HCT116 (cell line): ENCODE measurements at places on chromosomes 5 and 9.

GRCh38 chr5:122311961-122312590 is at the start of gene SNCAIP:
SNCAIP (plus strand) TSS chr5:122312237; CDS start chr5:122391135, 78,898 bp downstream.
- H3K36me3 ChIP-seq, result no peaks in the 10 kb centered on the region
- H3K4me1 ChIP-seq, result no peaks in the 10 kb centered on the region
- peak within 1 kb of the TSS; percentile 36 for H3K4me3 ChIP-seq
- no peak for DNase-seq
- H3K27ac ChIP-seq, result no peak within 1 kb of the TSS; the same call in 1 of the 2 replicates
- H3K27me3 ChIP-seq, result peaks cover 12% of the 10 kb centered on the region; the same call in 1 of the 2 replicates

DNA sequence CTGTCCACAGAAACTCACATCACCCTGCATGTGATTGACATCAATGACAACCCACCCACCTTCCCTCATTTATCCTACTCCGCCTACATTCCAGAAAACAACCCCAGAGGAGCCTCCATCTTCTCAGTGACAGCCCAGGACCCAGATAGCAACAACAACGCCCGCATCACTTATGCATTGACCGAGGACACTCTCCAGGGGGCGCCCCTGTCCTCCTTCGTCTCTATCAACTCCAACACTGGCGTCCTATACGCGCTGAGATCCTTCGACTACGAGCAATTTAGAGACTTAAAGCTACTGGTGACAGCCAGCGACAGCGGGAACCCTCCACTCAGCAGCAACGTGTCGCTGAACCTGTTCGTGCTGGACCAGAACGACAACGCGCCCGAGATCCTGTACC is 1.7 kb downstream of the PCDHGA3 start:
- no peak for DNase-seq
- H3K27me3 ChIP-seq, result no peaks in the 10 kb centered on the region
- H3K4me1 ChIP-seq, result no peaks in the 10 kb centered on the region
- H3K36me3 ChIP-seq, result no peaks in the 10 kb centered on the region
- H3K4me3 ChIP-seq, result no peak overlapping the region

DNA sequence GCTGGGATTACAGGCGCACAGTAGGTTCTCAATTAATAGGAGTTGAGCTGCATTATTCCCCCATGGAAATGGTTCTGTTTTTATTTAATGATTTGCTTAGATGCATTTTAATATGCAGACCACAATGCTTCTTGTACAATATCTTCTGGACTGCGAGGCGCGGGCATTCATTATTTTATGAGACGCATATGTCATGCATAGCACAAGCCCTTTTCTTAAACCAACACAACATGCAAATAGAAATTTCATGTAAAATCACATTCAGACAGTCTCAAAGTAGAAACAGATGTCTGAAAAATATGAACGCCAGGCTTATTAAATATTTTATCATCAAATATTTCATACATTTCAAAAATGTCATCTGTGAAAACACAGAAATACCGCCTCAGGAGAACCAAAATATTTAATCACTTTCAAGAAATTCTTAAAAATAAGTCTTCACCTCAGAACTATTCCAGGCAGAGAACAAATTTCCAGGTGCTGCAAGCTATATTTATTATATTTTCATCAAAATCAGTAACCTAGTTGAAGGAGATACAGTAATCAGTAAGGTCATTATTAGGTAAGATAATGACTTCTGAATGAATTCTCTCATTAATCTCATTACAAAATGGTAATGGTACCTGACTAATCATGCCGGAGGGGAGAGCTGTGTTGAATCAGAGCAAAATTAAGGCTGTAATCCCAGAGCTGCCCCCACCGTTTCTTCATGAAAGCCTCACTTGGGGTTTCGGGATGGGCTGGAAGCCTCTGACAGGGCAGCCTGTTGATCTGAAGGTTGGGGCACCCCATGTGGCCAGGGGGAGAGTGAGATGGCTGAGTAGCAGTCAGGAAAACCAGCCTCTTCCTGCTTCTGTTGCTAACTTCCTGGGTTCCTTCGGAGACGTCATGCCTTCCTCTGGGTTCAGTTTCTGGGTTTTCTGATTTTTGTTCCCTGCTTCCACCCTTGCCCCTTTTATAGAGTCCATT is 133.9 kb upstream of the ZNF618 start:
- peaks cover 33% of the 10 kb centered on the region for H3K27me3 ChIP-seq
- H3K36me3 ChIP-seq, result no peaks in the 10 kb centered on the region

- no peak overlapping the region for H3K27ac ChIP-seq
- H3K4me3 ChIP-seq, result no peak overlapping the region
- H3K36me3 ChIP-seq, result no peaks in the 10 kb centered on the region
- H3K4me1 ChIP-seq, result no peaks in the 10 kb centered on the region
- peaks cover 27% of the 10 kb centered on the region for H3K27me3 ChIP-seq
Measured at GRCh38 chr5:67065237-67065636, 131.4 kb downstream of the CD180 start.

DNA sequence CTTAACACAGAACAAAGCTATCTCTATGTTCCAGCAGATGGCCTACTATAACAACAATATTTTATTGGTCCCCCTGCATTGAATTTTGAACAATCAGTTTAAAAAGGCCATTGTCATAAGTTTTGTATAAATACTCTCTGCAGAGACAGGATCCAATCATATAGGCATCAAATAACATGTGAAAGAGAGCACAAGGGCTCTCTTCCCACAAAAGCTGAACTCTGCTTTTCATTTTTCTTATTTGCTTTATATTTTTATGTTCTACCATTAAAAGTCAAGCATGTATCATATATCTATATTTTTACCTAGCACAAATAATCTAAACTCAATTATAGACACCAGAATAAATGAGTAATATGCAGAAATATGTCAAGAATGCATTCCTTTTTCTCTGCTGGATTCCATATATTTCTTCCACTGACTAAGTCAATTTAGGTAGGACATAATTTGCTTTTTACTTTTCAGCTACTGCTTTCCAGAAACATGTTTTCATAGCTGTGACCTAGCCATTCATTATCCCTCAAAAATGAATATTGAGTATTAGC is 143.6 kb downstream of the CDH9 start:
- H3K4me1 ChIP-seq, result no peaks in the 10 kb centered on the region
- no peaks in the 10 kb centered on the region for H3K27me3 ChIP-seq
- H3K36me3 ChIP-seq, result no peaks in the 10 kb centered on the region
- DNase-seq, result no peak
- no peak overlapping the region for H3K4me3 ChIP-seq

GRCh38 chr5:154513669-154514084 is 35.6 kb upstream of the HAND1 start:
- H3K27me3 ChIP-seq, result no peaks in the 10 kb centered on the region
- no peak for DNase-seq
- H3K4me3 ChIP-seq, result no peak overlapping the region
- H3K36me3 ChIP-seq, result no peaks in the 10 kb centered on the region
- no peaks in the 10 kb centered on the region for H3K4me1 ChIP-seq
- no peak overlapping the region for H3K27ac ChIP-seq

DNA sequence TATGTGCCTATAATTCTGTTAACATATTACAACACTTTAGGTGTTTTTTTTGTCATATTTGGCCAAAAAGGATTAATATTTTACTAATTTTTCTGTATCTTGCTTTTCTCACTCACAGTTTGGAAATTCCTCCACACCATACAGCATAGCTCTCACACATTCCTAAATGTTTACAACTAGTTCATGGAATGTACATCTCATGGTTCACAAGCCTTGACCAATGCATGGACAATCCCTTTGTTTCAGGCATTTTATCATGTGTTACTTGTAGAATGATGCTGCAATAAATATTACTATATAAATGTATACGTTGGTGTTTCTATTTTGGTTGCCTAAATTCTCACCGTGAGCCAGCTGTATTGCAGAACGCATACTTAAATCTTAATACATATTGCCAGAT is 80.5 kb upstream of the SPATA31C2 start:
- H3K4me3 ChIP-seq, result no peak overlapping the region
- no peak for DNase-seq
- H3K36me3 ChIP-seq, result no peaks in the 10 kb centered on the region
- H3K4me1 ChIP-seq, result no peaks in the 10 kb centered on the region
- no peak overlapping the region for H3K27ac ChIP-seq
- no peaks in the 10 kb centered on the region for H3K27me3 ChIP-seq

- no peak for DNase-seq
- peak overlapping the region; percentile 90 for H3K4me3 ChIP-seq
- H3K4me1 ChIP-seq, result peaks cover 8% of the 10 kb centered on the region; the same call in 1 of the 2 replicates
Measured at GRCh38 chr5:103561685-103562452, 720 bp downstream of the NUDT12 start.

- no peak overlapping the region for H3K27ac ChIP-seq
- peaks cover 68% of the 10 kb centered on the region for H3K4me1 ChIP-seq
- no peaks in the 10 kb centered on the region for H3K27me3 ChIP-seq
- no peaks in the 10 kb centered on the region for H3K36me3 ChIP-seq
- no peak overlapping the region for H3K4me3 ChIP-seq
Measured at GRCh38 chr9:127961613-127962155, 19.1 kb downstream of the EEIG1 start.

GRCh38 chr5:110917161-110917875 is 154.2 kb upstream of the TSLP start:
- no peak overlapping the region for H3K27ac ChIP-seq
- H3K27me3 ChIP-seq, result no peaks in the 10 kb centered on the region
- no peaks in the 10 kb centered on the region for H3K4me1 ChIP-seq
- no peak for DNase-seq
- no peaks in the 10 kb centered on the region for H3K36me3 ChIP-seq
- no peak overlapping the region for H3K4me3 ChIP-seq

GRCh38 chr9:94857791-94858190 is 131.3 kb downstream of the AOPEP start:
- H3K27ac ChIP-seq, result no peak overlapping the region
- no peaks in the 10 kb centered on the region for H3K36me3 ChIP-seq
- no peak for DNase-seq
- H3K27me3 ChIP-seq, result no peaks in the 10 kb centered on the region

- DNase-seq, result no peak
- H3K27me3 ChIP-seq, result no peaks in the 10 kb centered on the region
- H3K4me1 ChIP-seq, result peaks cover 12% of the 10 kb centered on the region
- H3K4me3 ChIP-seq, result no peak overlapping the region
- no peaks in the 10 kb centered on the region for H3K36me3 ChIP-seq
- no peak overlapping the region for H3K27ac ChIP-seq
Measured at GRCh38 chr5:73615085-73615484, 10.9 kb upstream of the ARHGEF28 start.

DNA sequence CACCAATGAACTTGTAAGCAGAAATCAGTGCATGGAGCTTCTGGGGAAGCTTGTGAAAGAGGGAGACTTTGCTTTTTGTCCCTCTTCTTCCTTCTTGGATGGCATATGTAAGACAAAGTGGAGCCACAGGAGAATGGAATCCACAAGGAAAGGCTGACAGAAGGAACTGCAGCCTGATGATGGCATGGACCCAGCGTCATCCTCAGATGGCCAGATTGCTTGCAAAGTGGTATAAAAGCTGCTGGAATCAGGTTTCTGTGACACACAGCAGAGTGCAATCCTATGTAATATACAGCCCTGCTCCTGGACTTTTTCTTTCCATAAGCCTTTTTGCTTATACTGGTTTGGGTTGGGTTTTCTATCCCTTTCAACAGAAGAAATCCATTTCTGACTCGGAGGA is 31.4 kb upstream of the SPARC start:
- H3K27me3 ChIP-seq, result no peaks in the 10 kb centered on the region
- H3K4me1 ChIP-seq, result no peaks in the 10 kb centered on the region
- H3K4me3 ChIP-seq, result no peak overlapping the region
- no peak for DNase-seq

DNA sequence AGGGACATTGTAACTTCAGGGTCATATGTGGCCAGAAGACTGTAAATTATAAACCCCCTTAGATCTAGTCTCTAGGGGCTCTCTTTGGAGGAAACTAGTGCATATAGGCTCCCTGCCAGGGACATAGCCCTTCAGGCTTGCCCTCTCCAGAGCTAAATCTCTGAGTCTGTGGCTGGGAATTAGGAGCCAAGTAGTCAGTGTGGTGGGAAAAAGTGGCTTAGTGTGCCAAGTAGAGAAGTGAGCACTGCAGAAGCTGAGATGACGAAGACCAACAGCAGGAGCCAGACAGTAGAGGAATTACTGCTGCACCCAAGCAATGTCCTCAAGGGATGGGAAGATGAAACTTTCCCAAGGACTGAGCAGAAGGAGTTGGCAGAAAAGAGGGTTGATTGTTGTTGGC is 71.2 kb downstream of the CWC27 start:
- no peaks in the 10 kb centered on the region for H3K4me1 ChIP-seq
- DNase-seq, result no peak
- H3K36me3 ChIP-seq, result no peaks in the 10 kb centered on the region
- no peak overlapping the region for H3K27ac ChIP-seq
- no peak overlapping the region for H3K4me3 ChIP-seq
- H3K27me3 ChIP-seq, result no peaks in the 10 kb centered on the region
